ENCODE measurements at places on chromosomes 1 and 21.
A peak's percentile ranks its signal among the peaks of the same experiment; 100 is the strongest.

- DNase-seq, result no peak
Measured at GRCh38 chr21:43287111-43287760, 118.4 kb downstream of the CRYAA start.

GRCh38 chr1:46820560-46821060 is 21.8 kb downstream of the CYP4B1 start:
- DNase-seq, result no peak

DNA sequence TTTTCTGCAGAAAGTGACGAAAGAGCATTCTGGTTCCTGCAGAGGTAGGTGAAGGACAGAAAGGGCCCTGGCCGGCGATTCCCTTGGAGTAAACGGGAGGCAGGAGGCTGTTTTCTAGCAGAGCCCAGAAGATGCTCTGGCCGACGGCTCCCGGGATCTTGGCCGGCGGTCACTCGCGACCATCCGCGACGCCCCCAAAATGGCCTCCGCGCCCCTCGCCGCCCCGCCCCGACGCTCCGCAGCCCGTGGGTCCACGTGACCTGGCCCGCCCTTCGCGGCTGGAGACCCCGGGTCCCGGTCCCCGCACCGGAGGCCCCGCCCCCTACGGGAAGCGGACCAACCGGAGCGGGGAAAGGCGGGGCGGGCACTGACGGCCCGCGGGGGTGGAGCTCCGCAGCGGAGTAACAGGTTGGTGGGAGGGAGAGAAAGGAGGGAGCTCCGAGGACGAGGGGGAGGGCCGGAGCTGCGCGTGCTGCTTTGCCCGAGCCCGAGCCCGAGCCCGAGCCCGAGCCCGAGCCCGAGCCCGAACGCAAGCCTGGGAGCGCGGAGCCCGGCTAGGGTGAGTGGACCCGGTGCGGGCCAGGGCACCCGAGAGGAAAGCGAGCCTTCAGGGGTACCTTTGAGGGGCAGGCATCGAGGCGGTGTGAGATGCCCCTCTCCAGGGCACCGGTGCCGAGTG is at the start of gene CGN:
TSS of gene CGN (plus strand) at position 431 of the 679 bp plus-strand sequence. CDS start 7,133 bp downstream, outside the sequence.
- peak; percentile 79 for DNase-seq

DNA sequence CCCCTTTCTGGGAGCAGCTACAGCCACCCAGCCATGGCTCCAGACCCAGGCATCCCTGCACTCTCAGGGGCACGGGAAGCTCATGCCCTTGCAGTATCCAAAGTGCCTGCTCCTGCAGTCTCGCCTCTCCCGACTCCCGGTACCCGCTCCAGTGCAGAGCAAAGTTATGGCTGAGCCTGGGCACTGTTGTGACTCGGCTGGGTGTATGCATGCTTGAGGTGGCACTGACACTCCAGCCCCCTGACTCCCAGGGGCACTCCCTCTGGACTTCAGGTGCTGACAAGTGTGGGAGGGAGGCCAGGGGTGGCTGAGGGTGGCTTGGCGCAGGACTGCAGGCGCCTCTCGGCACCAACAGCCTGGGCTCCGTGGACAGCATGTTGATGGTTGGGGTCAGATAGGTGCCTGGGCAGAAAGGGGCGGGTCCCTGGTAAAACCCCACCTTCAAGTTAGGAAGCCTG is 580.1 kb upstream of the ADGRL2 start:
- no peak for DNase-seq

DNA sequence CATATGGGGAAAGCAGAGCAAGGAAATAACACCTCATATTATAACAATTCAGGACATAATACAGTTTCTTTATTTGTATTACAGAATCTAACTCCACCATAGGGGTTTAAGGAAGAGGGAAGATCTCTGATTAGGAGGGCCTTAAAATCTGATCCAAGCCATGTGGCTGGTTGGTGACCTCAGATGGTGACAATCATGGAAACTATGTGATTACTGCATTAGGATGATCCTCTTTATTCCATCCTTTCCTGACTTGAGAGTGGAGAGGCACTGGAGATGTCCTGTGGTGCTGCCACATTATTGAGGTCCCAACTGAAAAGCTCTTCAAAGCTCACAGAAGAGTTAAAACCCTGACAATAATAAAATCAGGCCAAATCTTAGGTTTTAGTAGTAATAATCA is 168.1 kb upstream of the BEND5 start:
- DNase-seq, result no peak

- no peak for DNase-seq
Measured at GRCh38 chr1:205961991-205962820, 18.9 kb upstream of the SLC26A9 start.

DNA sequence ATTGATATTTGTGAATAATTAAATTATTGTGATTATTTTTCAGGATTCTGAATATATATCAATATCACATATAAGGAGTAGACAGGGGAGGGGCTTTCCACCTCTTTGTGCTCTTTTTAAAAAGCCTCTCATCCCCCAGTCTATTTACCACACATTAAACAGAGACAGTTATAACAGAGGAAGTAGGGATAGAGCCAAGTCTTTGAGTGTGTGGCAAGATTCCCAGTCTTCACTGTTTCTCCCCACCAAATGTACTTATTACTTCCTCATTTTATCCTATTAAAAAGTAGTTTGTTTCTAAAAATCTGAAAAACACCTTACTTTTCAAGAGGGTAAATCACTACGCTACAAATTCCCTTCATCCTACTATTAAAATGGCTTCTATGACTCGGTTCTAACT is 46.7 kb downstream of the EPS15 start:
- DNase-seq, result no peak

DNA sequence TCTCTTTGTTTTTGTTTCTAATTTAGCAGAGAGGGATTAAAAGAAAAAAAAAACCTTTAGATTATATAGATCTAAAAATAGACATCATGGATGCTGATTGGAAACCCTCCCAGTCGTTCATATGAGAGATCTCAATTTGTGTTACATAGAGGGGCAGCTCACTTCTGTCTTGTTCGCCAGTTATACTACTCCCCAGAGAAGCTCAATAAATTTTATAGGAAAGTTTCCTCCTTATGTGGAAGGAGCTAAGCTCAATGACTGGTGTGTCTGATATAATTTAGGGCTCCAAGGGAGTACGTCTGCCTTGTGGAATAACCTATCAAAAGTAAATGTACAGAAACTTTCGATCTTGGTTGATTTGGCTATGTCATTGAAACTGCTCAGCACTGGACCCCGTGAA is 117.6 kb downstream of the PEX14 start:
- no peak for DNase-seq

- no peak for DNase-seq
Measured at GRCh38 chr1:55064861-55065263, 25.5 kb downstream of the PCSK9 start.

DNA sequence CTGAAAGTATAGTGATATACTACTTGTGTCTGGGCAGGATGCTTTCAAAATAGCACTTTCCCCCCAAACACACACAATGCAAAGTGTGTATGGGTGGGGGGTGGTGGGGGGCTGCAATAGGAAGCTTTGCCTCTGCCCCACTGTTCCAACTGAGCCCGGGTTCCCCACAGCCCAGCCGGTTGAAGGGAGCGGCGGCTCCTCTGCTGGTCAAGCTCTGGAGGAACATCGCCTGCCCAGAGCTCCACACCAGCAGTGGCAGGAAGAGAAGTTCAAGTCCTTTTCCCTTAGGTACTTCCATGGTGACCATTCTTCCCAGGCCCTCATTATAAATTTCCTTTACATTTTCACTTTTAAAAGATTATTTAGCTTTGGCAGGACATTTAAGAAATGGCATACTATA is 74.9 kb downstream of the CAPZB start:
- no peak for DNase-seq

DNA sequence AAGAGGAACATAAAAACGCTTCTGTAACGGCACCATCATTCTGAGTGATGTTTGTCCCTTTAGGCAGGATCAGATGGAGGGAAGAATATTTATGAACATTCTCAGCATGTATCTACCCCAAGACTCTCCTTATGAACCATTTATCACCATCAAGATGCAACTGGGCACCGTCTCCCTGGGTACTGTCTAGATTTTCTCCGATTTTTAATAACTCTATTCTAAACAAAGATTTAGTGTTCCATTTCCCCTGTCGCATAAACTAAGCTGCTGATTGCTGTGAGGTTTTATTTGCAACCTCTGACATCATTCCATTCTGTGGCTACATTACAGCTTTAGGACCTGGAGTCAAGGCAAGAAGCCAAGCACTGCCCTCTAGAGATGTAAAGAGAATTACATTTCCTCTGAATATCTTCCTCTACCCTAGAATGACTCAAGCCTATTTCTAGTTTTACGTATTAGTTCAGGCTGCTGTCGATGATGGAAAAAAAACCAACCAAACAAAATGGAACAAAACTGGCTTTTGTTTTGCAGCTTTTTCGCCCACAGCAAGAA is 130.1 kb upstream of the MAP1LC3C start:
- DNase-seq, result peak; percentile 19

GRCh38 chr1:46747683-46748288 is 28.9 kb upstream of the EFCAB14 start:
- no peak for DNase-seq

GRCh38 chr21:15614766-15615165 is 115.0 kb upstream of the USP25 start:
- no peak for DNase-seq

DNA sequence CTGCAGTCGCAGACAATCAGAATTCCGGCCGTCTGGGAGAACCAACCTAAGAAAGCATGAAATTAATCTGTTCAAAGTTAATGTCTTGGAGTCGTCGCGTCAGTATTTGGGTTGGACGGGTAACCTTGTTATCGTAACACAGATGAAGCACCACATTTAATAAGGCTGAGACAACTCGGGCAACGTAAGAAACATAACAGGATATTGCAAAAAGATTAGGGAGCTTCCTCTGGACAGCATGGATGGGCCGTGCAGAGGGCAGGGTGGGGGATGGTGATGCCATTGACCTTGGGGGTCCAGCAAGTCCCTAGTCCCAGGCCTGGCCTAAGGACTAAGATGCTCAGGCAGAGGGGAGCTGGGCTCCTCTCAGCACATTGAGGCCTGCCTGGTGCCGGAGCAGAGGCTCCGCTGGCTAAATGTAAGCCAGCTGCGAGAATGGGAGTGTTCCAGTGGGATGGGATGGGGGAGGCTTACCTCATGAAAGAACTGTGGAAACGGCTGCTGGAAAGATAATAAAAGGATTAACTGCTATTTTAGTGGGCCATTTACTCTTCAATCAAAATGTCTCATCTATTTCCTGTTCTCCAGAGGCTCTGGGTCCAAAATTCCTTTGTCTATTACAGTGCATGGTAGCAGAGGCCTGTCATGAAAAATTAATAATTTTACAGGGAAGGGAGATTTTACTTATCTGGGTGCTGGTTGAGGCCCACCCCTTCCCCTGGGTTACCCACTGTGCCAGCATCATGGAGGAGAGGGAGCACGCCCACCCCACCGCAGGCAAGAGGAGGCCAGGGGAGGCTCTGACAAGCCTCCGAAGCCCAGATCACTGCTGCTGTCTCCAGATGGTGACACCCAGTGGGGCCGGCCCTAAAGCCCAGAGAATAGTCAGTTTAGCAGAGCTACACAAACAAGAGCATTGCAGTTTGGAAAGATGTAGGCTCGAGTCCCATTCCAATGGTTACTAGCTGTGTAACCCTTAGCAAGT is 131.6 kb downstream of the DMRTB1 start:
- no peak for DNase-seq

DNA sequence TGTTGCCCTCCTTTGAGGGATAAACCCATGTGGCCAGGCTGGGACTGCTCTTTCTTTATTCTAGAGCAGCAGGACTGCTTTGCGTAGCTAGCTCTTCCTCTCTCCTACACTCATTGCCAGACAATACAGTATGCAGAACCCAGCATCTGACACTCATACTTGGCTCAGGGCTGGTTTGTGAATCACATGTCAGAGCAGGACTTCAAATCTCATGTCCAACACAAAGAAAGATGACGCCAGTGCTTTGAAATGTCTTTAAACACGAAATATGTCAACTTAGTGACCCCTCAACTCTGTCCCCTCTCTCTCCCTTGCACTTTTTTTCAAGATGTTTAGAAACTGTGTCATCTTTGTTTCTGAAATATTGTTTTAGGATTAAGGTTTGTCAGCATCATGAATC is 135.0 kb downstream of the TGFB2 start:
- no peak for DNase-seq

- no peak for DNase-seq
Measured at GRCh38 chr1:218456444-218456843, 111.3 kb downstream of the TGFB2 start.

DNA sequence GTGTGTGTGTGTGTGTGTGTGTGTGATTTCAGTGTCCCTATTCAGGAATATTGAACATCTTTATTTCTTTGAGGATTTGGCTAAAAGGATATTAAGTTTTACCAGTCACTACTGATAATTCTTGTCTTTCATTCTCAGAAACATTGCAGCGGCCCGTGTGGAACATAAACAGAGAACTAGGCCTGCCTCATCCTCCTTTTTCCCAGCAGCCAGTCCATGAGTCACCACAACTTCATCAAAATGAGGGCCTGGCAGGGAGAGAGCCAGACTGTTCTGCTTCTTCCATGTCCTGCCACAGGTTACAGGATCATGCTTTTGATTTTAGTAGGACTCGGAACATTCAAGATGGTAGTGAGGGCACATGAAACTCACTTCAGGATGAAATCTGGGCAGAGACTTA is 50.7 kb downstream of the LRIG2 start:
- DNase-seq, result no peak

- no peak for DNase-seq
Measured at GRCh38 chr1:17725811-17726582, 29.1 kb upstream of the ACTL8 start.

DNA sequence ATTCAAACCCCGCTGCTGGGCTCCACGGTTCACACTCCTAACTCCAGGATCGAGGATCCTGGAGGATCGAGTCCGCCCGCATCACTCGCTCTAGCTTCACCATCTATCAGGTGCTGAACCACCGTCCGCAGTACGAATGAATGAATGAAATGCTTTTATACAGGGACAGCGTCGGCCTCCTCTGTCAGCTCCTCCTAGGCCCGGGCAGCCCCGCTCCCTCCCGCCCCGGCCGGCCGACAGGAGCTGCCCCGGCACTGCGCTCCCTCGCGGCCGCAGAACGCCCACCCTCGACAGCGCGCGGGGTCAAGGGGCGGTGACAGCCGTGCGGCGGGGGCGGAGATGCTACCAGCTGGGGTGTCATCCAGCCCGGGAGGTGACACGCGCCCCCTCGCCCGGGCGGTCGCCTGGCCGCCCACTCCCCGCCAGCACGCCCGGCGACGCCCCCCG is 520 bp downstream of the ZBTB17 start:
- DNase-seq, result no peak

DNA sequence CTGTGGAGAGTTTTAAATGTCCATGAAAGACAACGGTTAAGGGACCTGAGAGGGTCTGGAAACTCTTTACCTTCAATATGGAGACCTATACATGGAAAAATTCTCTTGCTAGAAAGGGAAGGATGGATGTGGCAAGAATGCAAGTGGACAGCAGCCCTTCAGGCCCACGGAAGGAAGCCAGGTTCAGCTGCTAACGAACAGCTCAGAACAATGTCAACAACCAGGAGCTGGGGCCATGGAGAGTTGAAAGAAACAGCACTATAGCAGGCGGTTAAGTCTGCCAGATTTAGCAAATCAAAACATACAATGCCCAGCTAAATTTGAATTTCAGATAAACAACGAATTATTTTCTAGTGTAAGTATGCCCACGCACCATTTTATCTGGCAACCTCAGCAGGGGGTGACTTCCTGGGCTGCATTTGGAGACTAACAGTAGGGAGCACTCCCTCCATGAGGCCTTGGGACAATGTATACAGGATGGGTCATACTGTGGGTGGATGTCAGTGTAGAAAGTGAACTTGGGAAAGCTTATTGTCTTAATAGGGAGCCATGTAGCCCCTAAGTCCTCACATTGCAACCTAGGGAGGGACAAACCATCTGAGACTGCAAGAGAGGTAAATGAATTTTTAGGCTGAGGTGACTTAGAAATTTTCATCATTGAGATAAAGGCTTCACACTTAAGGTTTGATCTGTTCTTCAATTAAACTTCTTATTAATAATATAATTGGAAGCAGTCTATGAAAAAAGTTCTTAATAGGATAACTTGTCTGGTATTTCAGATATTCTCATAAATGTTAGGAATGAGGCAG is 7.8 kb upstream of the H3-3A start:
- DNase-seq, result no peak
